ENCODE measurements at places on chromosomes 16 and 17.

GRCh38 chr16:78256686-78257375 lies 157.4 kb downstream of the WWOX start:
- DNase-seq: no peak

GRCh38 chr17:77511514-77512061 lies 370.8 kb downstream of the SEC14L1 start:
- no peak for DNase-seq

DNA sequence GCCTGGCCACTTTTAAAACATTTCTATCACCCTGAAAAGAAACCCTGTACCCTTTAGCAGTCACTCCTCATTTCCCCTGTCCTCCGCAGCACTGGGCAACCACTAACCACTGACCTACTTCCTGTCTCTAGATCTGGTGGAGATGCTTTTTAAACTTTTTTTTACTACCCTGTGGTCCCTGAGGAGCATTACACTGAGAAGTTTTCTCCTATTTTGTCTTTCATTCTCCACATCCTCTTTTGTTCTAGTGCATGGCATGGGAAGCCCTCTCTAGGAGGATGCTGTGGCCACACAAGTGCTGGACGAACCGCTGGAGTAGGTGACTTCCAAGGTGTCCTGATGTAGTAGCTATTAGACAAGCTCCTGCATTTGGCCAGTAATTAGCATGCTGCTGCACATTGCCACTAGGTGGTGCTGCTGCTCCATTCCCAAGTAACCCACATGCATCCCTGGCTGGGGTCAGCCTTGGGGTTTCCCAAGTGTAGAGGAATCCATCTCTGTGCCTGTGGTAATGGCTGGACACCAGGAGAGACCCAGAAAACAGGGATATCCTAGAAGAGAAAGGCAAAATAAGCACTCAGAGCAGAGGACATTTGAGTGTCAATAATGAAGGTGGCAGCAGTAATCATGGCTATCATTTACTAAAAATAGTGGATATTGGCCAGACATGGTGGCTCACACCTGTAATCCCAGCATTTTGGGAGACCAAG lies 143.8 kb upstream of the CRHR1 start:
- DNase-seq: peak; percentile 47

GRCh38 chr17:79939755-79940458 lies 95.8 kb downstream of the TBC1D16 start:
- no peak for DNase-seq

DNA sequence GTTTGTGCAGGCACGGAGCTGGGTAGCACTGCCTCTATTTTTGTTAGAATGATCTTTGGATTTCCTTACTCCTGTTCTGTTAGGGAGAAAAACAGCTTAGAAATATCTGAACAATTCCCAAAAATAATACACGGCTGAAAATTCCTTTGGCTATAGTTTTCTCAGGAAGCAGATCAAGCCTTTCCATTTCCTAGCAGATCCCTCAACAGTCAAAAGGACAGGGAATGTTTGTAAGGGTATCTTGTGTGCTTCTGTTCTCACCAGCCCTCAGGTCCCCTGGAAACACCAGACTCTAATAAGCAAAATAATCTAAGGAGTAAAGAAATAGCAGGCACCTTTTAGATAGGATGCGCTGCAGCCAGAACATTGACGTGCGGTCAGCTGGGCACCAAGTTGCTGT lies 30.5 kb upstream of the WSB1 start:
- DNase-seq: no peak

- DNase-seq: no peak
Observed at GRCh38 chr17:58686980-58687379, 4.9 kb downstream of the TEX14 start.

- DNase-seq: no peak
Observed at GRCh38 chr17:80115159-80115558, 13.8 kb downstream of the GAA start.

GRCh38 chr16:49766225-49766624 lies 89.7 kb downstream of the ZNF423 start:
- DNase-seq: no peak

DNA sequence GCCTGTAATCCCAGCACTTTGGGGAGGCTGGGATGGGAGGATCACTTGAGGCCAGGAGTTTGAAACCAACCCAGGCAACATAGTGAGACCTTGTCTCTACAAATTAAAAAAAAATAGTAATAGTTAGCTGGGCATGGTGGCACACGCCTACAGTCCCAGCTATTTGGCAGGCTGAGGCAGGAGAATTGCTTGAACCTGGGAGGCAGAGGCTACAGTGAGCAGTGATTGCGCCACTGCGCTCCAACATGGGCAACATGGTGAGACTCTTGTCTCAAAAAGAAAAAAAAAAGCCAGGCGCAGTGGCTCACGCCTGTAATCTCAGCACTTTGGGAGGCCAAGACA lies 56.9 kb upstream of the MRTFB start:
- no peak for DNase-seq

DNA sequence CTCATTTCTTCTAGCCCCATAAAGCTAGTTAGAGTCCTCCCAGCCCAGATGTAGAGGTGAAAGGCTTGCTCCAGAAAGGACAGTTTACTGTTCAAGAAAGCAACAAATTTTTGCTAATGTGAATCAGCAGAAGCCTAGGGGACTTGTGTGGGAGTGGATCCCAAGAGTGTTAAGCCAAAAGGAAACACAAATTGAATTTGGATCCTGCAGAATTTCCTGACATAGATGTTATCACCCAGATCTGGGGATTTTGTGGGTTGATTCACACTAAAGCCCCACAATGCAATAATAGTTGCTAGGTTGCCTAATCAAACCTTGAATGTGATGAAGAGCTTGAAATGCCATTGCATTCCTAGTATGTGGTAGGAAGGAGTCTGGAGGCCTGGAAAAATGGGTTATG lies 135.2 kb upstream of the HS3ST3A1 start:
- no peak for DNase-seq

GRCh38 chr17:33118391-33119075 lies 126.9 kb downstream of the SPACA3 start:
- DNase-seq: no peak

- peak; percentile 58 for DNase-seq
Observed at GRCh38 chr16:88706229-88706964, at the start of the genes CTU2 and RNF166. CTU2 (plus strand) TSS chr16:88706503; CDS start chr16:88706531, 28 bp downstream. RNF166 (minus strand) TSS chr16:88706408; CDS start chr16:88706325, 83 bp downstream.

- peak; percentile 61 for DNase-seq
Observed at GRCh38 chr16:30996324-30996984, 11.4 kb downstream of the HSD3B7 start.

GRCh38 chr16:86306811-86307513 lies 203.4 kb upstream of the FOXF1 start:
- no peak for DNase-seq

GRCh38 chr16:24140730-24141129 lies 115.4 kb upstream of the CACNG3 start:
- DNase-seq: no peak

- DNase-seq: peak; percentile 79
Observed at GRCh38 chr17:50026837-50027171, 29.1 kb upstream of the ITGA3 start.

DNA sequence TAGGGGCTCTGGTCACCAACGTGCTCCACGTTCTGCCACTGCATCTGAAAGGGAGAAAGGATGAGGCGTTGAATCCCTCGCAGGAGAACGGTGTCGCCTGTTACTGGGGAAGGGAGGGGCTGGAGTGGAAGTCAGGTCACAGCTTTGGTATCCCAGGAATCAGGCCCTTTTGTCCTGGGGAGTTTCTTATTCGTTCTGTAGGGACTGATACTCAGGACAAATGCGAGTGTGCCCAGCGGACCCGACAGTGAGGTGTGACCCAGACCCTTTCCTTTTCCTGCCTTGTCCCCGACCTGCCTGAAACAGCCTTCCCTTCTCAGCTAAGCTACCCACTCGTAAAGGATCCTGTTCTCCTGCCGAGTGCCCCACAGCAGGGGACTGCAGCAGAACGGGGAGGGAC lies 177.5 kb downstream of the VPS53 start:
- DNase-seq: no peak

- peak; percentile 27 for DNase-seq
Observed at GRCh38 chr17:80832266-80832676, 159.4 kb upstream of the CHMP6 start.

All from RCC 7860 (cell line).